ENCODE measurements at places on chromosomes 4 and X.

GRCh38 chr4:80221161-80221560 is 23.9 kb downstream of the PRDM8 start:
- DNase-seq, result no peak

- peak; percentile 66 for DNase-seq
Observed at GRCh38 chrX:69285401-69285877, 120.2 kb upstream of the PJA1 start.

GRCh38 chrX:79630033-79631009 is 263.2 kb upstream of the ITM2A start:
- no peak for DNase-seq

GRCh38 chr4:8771666-8772065 is 100.0 kb downstream of the HMX1 start:
- DNase-seq, result peak; percentile 15

- no peak for DNase-seq
Observed at GRCh38 chr4:3079694-3080123, 5.2 kb downstream of the HTT start.

DNA sequence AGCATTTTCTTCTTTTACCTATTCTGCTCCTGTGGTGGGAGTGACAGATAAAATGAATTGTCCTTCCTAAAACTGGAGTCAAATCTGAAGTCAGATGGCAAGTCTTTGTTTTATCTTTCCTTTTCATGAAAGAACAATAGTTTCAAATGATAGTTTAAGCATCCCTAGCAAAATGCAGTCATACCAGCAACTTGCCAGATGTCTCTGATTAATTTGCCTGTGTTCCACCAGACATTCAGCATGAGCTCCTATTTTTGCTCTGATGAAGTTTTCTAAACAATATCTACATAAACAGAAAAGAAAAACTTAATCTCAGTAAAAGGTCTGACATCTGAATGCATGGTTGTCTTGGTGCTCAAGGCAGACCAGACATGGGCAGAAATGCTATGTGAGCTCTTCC is 15.2 kb downstream of the PRKG2 start:
- no peak for DNase-seq

- no peak for DNase-seq
Observed at GRCh38 chr4:57075367-57075766, 34.8 kb downstream of the IGFBP7 start.

DNA sequence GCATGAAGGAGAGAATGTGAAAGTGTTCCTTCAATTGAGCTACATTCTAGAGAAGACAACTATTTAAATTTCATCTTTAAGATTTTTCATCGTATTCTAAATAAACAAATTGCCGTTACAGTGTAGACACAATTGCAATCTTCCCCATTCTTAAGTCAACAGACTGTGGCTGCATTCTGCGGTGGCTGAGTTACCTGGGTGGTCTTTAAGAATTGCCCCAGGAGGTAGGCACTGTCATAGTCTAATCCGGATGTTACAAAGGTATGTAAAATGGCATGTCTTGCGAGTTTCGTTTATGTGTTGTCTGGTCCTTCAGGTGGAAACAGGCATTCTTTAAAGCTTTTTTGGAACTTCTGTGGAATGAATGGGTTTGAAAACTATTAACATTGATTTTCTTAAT is 586.1 kb upstream of the PITX2 start:
- no peak for DNase-seq

DNA sequence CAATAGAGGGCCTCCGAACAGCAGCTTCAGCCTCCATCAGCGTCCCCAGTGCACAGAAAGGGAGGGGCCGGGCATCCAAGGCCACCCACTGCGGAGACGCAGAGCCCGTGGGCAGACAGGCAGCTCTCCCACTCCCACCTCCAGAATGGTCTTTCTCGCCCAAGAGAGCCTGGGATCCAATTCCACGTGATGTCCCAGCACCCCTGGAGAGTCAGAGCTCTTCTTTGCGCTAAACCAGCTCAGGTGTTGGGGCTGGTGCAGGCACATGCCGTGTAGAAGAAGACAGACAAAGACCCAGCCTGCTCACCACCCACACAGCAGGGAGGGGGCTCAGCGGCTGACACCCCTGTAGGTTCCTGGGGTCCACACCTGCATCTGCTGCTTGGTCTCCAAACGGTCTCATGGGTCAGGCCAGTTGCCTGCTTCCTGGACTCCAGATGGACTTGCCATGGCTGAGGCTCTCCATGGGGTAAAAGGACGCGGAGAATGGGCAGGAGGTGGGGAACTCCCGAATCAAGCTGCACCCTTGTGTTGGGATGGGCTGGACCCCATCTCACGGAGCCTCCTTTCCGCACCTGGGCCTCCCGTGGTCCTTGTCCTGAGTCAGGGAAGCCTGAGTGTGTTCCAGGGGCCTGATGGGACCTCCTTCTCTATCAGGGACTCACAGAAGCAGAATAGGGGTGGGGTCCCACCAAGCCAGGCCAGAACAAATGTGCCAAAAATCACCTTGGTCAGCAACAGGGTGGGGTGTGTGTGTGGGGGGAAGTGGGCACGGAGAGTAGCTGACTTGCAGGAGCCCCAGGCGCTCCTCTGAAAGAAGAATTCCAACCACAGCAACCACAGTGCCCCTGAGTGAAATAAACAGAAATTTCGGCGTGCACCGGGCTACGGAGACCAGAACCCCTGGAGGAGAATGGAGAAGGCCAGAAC is 11.6 kb upstream of the ASMTL start:
- no peak for DNase-seq

DNA sequence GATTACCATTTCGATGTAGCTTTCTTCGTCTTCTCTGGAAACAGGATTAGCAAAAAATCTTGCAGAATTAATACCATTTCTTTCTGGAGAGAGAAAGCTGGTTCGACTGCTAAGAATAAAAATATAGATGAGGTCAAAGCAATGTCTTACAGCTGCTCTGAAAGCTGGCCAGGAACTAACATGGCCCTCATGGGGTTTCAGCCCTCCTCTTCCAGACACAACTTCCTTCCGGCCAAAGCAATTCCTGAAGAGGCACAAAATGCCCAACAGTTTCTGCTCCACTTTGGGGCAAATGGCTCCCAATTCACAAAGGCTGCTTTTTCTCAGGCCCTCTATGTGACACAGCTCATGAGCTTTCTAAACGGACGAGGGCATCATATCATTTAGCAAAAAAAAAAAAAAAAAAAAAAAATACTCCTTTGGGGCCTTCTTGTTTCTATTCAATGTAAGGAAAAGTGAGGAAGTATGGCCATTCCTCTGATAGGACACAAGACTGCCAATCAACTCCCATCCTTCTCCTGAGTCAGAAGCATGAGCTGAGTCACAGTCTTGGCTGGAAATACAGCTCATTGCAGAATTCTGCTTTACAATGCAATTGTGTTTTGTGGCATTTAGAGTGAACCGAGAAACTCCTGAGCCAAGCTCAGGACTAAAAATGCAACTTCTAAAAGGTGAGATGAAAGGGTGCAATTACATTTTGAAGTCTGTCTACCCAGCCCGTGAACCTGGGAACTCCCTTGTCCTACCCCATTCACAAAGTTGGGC is 42.7 kb upstream of the CTAG2 start:
- DNase-seq, result no peak

DNA sequence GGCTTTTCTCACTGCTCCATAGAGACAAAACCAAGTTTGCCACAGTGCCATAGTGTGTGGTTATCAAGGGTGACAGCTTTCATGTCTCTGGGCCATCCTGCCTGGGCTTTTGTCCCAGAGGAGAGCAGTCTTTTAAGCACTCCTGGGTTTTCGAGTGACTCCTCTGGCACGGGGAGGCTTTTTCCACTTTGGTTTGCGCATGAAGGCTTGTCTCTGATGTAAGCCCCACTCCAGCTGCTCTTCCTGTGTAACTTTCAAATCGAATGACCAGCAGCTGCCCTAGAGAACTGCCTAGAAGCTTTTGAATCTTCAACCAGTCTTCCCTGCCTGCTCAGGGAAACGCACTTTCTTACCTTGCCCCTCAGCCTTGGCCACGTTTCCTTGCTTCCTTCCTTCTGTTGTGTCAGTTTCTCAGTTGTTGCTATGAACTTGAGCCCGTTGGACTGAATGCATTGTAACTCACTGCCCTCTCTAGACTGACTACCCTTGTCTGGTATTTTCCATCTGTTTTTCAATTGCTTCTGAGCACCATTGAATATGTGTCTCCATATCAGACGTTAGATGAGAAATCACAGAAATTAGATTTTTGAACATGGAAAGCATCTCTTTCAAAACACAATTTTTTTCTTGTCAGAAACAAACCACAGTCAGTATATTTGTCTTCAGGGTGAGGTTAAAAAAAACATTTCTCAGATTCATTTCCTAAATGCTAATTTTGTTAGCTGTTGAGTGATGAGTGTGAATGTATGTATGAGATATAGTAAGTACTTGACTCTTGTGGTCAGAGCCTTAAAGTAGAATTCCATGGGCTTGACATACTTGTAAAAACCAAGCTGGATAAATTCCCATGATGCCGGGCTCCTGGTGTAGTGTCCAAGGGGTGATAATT is 45.3 kb downstream of the SLC9A6 start:
- DNase-seq, result peak; percentile 46

- DNase-seq, result no peak
Observed at GRCh38 chrX:39582091-39582490, 515.7 kb downstream of the BCOR start.

GRCh38 chrX:42823443-42823842 is 45.5 kb upstream of the PPP1R2C start:
- no peak for DNase-seq

- DNase-seq, result no peak
Observed at GRCh38 chr4:106941841-106942240, 94.3 kb downstream of the DKK2 start.

- no peak for DNase-seq
Observed at GRCh38 chrX:119145241-119145653, 17.6 kb upstream of the KIAA1210 start.

DNA sequence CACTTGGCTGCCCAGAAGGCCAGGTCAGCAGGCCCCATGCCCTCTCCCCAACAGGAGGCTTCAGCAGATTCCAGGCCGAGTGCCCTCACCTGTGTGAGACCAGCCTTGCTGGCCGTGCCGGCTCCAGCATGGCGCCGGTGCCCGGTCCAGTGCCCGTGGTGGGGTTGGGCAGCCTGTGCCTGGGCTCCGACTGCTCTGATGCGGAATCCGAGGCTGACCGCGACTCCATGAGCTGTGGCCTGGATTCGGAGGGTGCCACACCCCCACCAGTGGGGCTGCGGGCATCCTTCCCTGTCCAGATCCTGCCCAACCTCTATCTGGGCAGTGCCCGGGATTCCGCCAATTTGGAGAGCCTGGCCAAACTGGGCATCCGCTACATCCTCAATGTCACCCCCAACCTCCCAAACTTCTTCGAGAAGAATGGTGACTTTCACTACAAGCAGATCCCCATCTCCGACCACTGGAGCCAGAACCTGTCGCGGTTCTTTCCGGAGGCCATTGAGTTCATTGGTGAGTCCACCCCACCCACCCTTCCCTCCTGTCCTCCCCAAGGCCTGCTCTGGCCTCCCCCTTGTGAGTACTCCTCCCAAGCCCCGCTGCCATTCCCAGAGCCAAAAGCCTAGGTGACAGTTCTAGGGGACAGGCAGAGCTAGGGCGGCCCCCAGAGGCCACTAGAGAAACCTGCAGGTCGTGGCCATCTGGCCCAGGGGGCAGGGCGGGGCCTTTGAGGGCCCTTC is 2.3 kb downstream of the DUSP9 start:
- peak; percentile 60 for DNase-seq

DNA sequence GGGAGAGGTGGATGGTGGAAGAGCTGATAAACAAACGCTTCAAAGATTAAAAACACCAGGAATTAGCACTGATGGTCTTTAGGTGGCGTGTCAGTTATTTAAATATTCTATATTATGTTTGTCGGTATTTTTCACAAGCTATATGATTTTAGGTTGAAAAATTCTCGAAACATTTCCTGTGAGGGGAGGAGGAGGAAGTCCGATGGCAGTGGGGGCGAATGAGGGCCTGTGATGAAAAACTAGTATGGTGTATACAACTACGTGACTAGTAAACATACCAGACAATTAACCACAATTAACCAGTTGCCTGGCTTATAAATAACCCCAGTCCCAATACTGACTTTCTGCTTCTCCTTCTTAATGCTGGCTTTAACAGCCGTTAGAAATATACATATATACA is 595 bp upstream of the NAP1L2 start:
- no peak for DNase-seq

- DNase-seq, result no peak
Observed at GRCh38 chr4:61373901-61374440, 173.8 kb downstream of the ADGRL3 start.

All from psoas muscle (tissue), 8 donors.